ENCODE measurements at places on chromosomes 13 and 19. TPM values are rescaled to one million over a fixed set of nuclear protein-coding genes. Genes with fewer than 3 reads are reported as not detected.

ZNF540 gene
- 7.9 TPM for total RNA-seq

ZNF560 gene
- total RNA-seq = not detected

WDR18 gene
- 18.6 TPM for total RNA-seq

ZNF549 gene
- 4.2 TPM for total RNA-seq

VAV1 gene
- total RNA-seq = 2.8 TPM

ZNF701 gene
- total RNA-seq = 15.6 TPM

EFNA2 gene
- total RNA-seq = not detected

MFSD12 gene
- total RNA-seq = 21.7 TPM

KIR2DL1 gene
- not detected for total RNA-seq

DNA sequence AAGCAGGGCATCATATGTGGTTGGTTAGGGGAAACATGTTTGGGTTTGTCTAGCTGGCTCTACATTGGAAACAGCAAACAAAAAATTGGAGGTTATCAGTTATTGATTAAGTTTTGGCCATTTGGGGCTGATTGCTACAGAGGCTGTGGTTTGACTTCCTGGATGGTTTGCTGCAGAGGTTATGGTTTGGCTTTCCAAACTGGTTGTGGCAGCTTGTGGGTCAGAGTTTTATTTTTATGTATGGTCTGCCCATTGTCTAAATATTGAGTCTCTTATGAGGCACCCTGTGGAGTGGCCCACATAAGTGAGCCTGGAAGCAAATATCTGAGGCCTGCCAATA lies 261.6 kb downstream of the GPC5 start:
- DNase-seq = no peak

DNA sequence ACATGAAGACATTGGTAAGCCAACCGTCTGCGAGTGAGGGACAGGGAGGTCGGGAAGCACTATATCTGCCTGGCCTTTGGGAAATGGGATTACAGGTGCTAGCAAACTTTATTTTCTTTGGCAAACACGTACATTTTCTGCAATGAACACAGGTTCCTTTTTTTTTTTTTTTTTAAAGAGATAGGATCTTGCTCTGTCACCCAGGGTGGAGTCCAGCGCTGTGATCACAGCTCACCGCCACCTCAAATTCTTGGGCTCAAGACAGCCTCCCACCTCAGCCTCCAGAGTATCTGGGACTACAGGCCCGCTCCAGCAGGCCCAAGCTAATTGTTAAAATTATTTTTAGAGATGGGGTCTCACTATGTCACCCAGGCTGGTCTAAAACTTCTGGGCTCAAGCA lies 24.2 kb downstream of the ELAVL1 start:
- DNase-seq = no peak

- DNase-seq = no peak
These were observed 25.0 kb downstream of the ITM2B start for GRCh38 chr13:48258002-48258401.

DNA sequence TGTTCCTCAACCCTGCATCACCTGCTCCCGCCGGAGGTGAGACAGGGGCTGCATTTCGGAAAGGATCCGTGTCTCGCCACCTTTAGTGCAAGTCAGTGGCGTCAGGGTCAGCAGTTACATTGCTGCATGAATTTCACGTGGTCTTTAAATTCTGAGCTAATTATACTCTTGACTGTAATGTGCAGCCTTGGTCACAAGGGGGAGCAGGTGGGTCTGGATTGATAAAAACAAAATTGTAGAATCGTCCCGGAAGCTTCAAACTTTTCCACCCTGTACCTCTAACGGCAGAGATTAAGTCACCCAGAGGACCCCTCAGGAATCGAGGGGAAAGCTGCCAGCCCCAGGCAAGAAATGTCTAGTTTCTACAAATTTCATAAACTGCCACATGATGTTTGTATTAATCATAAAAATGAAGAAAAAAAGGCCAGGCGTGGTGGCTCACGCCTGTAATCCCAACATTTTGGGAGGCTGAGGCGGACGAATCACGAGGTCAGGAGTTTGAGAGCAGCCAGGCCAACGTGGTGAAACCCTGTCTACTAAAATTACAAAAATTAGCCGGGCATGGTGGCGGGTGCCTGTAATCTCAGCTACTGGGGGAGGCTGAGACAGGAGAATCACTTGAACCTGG lies 20.2 kb downstream of the BBC3 start:
- peak; percentile 67 for DNase-seq

DNA sequence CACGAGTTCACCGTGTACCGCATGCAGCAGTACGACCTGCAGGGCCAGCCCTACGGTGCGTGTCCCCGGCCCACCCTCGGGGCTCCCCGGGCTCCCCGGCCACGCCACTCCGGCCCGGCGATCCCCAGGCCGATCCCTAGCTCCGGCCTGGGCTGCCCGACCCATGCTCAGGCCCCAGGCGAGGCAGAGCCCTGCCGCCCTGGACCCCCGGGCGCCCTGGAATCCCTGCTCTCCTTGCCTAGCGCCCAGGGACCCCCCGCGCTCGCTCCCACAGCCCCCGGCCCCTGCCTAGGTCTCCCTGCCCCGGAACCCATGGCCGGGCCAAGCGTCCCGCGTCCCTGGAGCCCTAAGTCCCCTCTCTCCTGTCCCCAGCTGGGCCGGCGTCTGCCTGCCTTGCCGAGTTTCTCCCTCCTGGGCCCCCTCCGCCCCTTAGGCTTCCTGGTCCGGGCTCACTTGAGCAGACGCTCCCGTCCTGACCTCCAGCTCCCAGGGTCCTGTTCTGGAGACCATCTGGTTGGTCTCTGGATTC lies 494 bp downstream of the NCLN start:
- no peak for DNase-seq

- no peak for DNase-seq
These were observed 783 bp upstream of the ZNF587B start for GRCh38 chr19:57829316-57829715.

- DNase-seq = no peak
These were observed 94.5 kb upstream of the MRI1 start for GRCh38 chr19:13669780-13670355.

DNA sequence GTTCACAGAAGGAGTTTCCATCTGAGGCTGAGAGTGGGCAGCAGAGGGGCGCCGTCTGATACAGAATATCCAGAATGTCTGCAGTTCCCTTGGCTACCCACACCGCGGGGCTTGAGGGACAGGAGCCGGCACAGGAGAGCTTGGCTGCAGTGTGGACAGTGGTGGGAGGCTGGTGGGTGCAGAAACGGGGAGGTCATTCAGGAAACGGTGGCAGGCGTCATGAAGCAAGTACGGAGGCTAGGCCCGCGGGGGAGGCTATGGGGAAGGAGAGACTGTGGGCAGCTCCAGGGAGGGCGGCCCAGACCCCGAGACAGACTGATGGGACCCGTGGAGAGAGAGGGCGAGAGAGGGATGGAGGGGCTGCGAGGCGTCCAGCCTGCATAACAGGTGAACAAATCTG lies 55.2 kb upstream of the UQCRFS1 start:
- DNase-seq = no peak

GRCh38 chr19:33278403-33279269 lies 23.7 kb downstream of the CEBPA start:
- DNase-seq = peak; percentile 53

- DNase-seq = peak; percentile 37
These were observed 11.0 kb upstream of the SIGLEC11 start for GRCh38 chr19:49971991-49972411.

- DNase-seq = no peak
These were observed 59.7 kb downstream of the SIPA1L3 start for GRCh38 chr19:37966662-37967231.

DNA sequence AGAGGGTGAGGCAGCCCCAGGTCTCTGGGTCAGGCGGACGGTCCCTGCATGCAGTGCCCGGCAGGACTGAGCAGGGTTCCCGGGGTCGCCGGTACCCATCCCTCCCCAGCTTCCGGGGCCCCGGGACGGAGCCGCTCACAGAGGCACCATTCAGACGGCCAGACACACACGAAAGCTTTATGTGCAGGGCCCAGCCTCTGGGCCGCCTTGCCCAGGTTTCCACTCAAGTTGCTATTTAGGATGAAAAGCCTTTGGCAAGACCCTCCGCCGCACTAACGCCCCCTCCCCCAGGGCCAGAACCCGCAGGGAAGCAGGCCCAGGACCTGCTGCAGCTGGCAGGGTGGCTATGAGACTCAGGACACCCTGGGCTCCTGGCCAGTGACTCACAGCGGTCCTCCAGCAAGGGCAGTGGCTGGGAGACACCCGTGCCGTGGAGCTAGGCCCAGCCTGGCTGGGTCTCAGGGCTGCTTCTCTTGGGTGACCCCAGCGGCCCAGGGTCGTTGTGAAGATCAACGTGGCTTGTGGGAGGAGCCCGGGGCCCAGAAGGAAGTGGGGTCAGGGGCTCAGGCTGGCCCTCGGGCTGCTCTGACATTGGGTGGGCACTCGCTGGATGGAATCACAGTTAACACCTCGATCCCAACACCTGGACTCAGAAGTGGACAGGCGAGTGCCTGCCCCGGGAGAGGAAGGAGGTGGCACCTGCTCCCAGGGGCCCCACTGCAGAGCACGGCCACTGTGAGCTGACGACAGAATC lies 4.8 kb downstream of the C19orf25 start:
- DNase-seq = peak; percentile 71

GRCh38 chr19:7852851-7853769 lies 21.1 kb downstream of the PRR36 start:
- DNase-seq = peak; percentile 75

GRCh38 chr13:111398715-111399299 lies 78.4 kb downstream of the TEX29 start:
- DNase-seq = no peak

DNA sequence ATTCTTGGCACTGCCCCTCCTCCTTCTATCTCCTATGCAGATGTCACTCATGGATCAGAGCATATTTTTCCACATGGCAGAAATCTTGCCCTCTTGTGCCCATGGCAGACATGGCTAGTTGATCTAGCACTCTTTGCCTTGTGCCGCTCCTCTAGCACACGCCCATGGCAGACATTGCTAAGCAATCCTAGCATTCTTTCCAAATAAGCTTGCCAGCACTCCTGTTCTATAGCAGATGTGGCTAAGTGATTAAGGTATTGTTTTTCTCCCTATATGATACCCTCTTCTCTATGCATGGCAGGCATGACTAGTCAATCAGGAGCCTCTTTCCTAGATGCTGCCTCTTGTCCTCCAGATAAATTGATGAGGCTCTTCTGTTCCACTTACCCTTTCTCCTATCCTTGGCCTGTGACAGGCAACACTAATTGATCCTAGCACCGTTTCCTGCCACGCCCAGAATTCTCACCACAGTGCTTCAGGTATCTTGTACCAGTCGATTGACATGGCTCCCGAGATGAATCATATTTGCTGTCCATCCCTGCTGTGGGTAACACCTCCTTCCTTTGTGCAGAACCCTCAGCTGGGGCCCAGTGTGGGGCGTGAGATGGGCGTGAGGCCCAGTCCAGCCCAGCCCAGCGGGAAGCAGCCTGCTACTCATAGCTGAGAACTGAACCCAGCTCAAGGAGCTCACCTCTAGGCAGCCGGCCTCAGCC lies 26.9 kb downstream of the TMED1 start:
- no peak for DNase-seq

DNA sequence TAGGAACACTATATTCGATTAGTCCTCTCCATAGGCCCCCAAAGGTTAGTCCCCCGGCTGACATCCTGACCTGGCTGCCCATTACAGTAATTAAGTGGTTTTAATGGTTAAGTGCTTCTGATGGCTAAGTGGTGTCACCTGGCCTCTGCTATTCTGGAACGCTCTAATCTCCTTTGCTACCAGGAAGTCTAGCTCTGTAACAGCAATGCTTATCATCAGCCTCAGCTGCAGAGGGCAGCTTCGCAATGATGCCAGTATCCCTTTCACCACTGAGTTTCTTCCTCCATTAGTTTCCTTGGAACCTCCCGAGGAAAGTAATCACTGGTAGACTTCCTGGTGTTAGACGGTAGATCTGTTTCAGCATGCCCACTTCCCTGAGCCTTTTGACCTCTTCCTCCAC lies 8.6 kb upstream of the RNF6 start:
- DNase-seq = no peak

GRCh38 chr19:30498707-30499106 lies 126.5 kb downstream of the ZNF536 start:
- DNase-seq = peak; percentile 53

- DNase-seq = no peak
These were observed 10.8 kb downstream of the ALOX5AP start for GRCh38 chr13:30745906-30746686.

DNA sequence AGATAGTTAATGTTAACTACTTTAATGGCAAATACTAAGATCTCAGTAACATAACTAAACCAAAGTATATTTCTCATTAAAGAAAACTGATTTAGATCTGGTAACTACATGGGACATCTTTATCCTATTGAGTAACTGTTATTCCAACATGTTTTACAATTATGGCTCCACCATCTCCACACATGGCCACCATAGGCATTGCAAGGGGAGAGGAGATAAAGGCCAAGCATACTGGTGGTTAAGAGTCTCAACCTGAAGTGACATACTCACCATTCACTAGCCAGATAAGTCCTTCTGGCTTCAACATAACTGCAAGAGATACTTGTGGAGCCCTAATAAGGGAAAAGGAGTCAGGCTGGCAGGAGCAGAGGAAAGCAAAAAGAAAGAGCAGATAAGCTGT lies 1586.4 kb upstream of the SPRY2 start:
- DNase-seq = no peak

DNA sequence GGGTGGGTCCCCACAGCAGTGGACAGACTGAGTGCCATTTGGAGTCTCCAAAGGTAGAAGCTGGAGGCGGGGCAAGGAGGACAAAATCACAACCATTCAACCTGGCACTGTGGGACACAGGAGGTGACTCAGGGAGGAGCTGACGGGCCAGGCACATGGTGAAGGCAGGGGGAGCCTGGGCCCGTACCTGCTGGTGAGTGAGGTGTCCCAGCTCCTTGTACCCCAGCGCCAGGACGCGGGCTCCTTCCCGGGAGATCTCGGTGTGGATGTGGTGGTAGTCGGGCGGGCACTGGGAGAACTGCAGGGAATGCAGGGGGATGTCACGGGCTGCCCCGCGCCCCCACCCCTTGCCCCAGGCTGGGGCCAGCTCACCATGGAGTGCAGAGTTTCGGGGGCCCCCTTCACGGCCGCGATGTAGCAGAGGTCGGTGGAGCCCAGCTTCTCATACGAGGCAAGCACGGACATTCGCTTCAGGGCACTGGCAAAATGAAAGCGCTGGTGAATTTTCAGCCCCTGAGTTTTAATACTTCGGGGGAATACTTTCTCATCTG lies 9.8 kb downstream of the ATP13A1 start:
- DNase-seq = no peak

GRCh38 chr13:108185223-108185622 lies 30.1 kb downstream of the LIG4 start:
- no peak for DNase-seq

DNA sequence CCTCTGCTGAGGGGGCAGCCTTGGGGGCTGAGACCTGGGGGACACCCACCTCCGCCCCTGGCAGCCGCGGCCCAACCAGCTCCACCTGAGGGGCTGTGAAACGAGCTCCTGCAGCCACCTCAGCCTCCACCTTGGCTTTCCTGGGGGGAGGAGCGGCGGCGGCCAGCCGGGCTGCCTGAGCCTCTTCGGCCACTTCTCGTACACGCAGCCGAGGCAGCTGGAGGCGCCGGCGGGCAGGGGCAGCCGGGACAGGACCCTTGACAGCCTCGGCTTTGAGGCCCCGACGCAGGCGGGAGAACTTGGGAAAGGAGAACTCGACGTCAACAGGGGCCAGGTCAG lies 7.6 kb upstream of the HIPK4 start:
- no peak for DNase-seq

- DNase-seq = no peak
These were observed 119.5 kb downstream of the TM9SF2 start for GRCh38 chr13:99620806-99621205.

Data from Right ventricle myocardium superior (tissue), 1 donor.